NCI-H2081 (cell line): ENCODE measurements at places on chromosomes 12 and 14.

GRCh38 chr12:118361889-118362288 is 10.8 kb downstream of the TAOK3 start:
- DNase-seq: no peak

- DNase-seq: no peak
Observed at GRCh38 chr14:97106166-97106565, 309.0 kb downstream of the VRK1 start.

GRCh38 chr14:52043690-52044089 is 25.2 kb downstream of the NID2 start:
- no peak for DNase-seq

GRCh38 chr12:3105690-3106479 is 28.7 kb downstream of the TSPAN9 start:
- no peak for DNase-seq

- DNase-seq: peak; percentile 92
Observed at GRCh38 chr12:106840243-106840642, 65.8 kb downstream of the RIC8B start.

DNA sequence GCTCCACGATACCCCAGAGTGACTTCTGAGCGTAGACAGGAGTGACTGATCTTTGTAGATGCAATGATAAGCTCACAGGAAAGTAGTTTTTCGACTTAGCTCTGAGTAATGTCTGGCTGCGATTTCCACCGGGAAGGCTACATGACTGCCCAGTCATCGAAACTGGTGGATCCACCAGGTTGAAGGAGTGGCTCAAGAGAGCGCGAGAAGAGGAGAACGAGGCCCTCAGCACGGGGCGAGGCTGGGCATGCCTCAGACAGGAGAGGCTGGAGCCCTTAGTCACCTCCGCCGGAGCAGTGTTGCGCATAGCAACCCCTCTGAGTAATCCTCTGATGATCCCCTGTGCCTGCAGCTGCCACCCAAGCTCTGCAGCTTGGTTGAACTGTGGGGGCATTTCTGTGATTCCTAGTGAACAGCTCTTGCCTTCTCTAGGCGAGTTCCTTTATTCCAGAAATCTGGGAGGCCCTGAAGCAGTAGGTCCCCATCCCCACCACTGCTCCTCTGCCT is 25.6 kb downstream of the ELK3 start:
- no peak for DNase-seq

DNA sequence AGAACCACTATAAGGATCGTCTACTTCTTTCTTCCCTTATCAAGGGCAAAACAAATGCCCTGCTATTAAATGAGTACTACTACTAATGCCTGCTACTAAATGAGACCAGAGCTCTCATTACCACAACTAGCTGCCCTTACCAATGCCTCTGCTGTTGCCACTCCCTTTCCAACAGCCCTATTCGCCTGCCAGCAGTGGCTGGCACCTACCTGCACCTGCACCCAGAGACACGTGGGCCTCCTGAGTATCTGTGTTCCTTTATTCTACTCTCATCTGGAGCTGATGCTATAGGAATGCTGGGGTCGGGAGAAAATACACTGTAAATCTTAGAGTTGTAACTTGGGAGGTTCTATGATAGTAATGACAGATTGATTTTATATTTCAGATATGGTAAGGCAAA is 174.7 kb downstream of the SLC2A13 start:
- no peak for DNase-seq

- no peak for DNase-seq
Observed at GRCh38 chr14:63764103-63764502, 36.2 kb upstream of the SGPP1 start.

DNA sequence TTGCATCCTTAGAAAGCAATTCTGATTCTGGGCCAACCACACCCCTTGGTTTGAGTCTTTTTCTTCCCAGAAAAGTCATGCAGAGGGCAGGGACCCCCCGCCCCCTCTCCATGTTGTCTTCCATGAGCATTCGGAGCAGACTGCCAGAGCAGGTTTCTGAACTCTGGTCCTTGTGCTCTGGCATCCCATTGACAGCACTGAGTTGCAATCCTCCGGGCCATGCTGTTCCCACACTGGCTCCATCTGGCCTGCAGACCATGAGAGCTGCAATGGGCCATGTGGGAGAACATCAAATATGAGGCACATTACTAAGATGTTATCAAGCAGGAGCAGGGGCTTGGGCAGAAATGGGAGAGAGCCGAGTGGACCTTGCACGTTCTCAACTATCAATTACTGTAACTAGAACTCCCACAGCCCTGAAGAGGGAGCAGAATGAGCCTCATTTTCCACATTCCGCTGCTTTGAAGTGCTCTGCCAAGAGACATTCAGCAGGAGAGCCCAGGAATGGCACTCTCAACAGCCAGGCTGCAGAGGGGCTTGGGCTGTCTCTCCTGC is 157.4 kb downstream of the STXBP6 start:
- no peak for DNase-seq

DNA sequence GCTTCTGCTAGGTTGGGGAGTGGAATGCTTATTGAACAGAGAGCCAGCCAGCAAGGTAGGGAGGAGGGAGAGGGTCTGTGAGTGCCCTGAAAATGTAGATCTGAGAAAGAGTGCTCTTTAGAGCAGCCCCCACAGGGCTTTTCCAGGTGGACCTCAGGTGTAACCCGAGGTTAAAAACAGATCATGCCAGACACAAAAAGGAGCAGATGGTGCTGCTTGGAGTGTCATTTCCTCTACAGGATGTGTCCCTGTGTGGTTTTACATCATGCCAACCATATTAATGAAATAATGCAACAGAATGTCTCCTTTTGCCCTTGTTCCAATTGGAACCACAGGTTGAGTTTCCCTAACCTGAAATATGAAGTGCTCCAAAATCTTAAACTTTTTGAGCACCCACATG is 6.4 kb downstream of the SUSD6 start:
- DNase-seq: no peak

GRCh38 chr12:105391231-105391630 is 60.7 kb downstream of the C12orf75 start:
- no peak for DNase-seq

GRCh38 chr12:48863291-48863690 is 2.4 kb downstream of the RND1 start:
- DNase-seq: no peak

- DNase-seq: no peak
Observed at GRCh38 chr12:127896661-127897060, 370.3 kb upstream of the TMEM132C start.

GRCh38 chr12:19456176-19456575 is 16.9 kb downstream of the AEBP2 start:
- no peak for DNase-seq

GRCh38 chr12:26374934-26375680 is 179.7 kb downstream of the SSPN start:
- DNase-seq: no peak

- peak; percentile 15 for DNase-seq
Observed at GRCh38 chr14:51883232-51883631, 22.8 kb downstream of the GNG2 start.

DNA sequence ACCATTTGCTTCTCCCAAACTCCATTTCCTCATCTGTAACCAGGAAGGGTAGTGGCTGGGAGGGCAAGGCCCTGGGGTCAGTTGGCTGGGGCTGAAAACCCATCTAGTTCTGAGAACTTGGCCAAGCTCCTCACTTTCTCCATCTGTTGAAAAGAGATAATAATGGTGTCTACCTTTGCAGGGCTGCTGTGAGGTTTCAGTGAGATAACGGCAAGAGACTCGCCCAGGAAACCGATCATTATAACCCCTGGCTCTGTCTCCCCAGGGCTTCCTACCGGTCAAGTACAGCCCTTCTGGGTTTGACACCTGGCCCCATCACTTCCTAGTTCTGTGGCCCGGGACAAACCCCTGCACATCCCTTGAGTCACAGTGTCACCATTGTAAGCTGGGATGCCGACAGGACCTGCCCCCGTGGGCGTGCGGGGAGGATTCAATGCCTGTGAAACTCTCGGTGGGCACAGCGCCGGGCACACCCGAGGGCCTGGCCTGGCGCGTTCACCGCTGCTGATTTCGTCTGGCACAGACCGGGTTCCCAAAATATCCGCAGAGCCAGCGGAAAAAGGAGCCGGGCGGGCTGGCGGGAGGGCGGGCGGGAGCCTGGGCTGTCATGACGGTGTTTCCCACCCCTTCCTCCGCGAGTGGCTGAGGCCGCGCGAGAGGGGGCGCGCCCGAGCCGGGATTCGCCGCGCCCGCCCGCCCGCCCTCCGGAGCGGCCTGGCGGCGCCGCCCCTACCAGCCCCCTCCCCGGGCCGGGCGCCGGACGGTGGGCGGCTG is 4.4 kb downstream of the KMT5A start:
- DNase-seq: peak; percentile 63

- peak; percentile 18 for DNase-seq
Observed at GRCh38 chr12:7144414-7145120, 14.4 kb downstream of the CLSTN3 start.

DNA sequence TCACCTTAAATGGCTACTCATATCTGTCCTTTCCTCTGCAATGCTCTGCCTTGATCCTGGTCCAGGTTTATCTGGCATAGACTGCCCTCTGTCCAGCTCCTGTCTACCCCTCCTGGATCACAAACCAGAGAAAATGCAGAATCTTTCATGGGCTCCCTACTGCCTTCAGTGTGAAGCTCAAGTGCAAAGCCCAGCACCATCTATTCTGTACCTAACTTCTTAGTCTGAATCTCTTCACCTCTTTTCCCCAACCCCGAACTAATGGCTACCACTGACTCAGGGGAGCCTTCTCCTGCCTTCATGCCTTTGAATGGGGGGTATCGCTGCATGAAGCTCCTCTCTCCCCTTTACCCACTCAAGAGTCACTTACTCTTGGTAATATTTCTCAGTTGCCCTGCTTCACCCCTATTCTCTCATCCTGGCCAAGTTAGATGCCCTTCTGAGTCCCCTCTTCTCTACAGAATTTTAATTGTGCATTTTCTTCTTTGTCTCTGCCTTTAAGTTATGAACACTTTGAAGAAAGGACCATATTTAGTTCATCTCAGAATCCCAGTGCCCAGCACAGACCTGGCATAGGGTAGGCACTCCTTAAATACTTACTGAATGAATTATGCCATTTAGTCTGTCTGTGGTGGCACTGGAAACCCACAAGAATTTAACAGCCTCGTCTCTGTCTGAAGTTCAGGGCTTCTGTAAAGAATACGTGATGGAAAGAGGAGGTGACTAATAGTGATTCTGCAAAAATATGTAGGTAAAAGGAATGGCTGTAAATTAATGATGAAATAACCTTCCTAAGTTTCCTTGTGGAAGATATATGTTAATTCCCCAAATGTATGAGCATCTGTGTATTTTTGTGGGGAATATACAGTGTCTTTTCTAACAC is 191.3 kb upstream of the AMIGO2 start:
- DNase-seq: no peak

- no peak for DNase-seq
Observed at GRCh38 chr12:53044052-53044581, 5.7 kb upstream of the TNS2 start.

GRCh38 chr14:85487215-85487614 is 42.7 kb upstream of the FLRT2 start:
- no peak for DNase-seq

DNA sequence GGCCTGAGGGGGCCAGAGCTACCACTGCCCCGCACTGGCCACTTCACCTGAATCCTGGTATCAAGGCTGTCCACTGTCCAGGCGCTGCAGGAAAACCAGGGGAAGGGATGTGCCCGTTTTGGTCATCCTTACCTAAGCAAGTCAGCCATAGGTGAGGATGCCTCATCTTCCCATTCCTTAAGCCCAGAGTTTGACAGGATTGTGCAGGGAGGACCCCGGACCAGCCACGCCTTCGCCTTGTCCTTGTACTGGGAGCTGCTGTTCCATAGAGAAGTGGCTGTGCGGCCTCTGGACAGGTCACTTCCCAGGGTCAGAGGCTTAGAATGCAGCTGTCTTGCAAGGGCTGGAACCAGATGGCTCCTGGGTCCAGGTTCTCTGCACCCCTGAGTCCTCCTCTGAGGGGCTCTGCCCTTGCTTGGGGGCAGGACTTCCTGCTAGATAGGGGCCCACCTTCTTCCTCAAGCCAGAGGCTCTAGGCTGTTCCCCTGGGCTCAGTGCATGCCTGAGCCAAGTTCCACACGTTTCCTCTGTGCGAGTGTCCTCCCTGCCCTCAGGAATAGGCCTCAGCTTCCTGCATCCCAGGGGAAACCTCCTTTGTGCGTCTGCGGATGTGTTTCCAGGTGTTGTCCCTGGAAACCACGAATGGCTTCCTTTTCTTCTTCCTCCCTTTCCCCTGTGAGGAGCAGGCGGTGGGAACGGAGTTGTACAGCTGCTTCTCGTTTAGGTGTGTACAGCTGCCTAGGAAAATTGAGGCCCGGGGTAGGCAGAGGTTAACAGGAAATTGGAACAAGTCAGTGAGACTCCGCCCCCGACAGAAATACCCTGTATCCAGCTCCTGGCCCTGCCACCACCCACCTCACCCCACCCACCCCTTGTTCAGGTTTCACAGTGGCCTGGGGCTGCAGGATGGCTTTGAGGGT is 54.3 kb upstream of the RIN3 start:
- no peak for DNase-seq

DNA sequence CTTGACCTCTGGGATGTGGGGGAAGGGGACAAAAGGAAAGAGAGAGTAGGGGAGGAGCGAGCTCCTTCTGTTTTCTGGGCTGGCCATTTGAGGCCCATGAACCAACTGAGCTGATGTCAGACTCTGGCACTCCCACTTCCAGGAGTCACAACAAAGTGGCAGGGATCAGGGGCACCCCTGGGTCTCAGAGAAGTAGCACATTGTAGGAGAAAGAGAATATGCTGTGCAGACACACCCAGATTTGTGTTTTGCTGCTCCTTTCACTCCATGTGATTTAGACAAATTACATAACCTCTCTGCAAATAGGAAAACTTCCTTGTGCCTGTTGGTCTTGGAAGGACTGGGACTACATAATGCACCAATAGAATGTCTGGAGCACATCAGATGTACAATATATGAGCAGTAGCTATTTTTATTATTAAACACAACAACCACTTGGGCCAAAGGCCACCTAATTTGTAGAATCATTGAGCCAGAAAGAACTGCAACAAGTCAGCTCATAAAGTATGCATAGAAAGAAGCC is 265.5 kb downstream of the ZFP36L1 start:
- DNase-seq: no peak

GRCh38 chr12:76183459-76184186 is 99.1 kb upstream of the NAP1L1 start:
- DNase-seq: no peak

DNA sequence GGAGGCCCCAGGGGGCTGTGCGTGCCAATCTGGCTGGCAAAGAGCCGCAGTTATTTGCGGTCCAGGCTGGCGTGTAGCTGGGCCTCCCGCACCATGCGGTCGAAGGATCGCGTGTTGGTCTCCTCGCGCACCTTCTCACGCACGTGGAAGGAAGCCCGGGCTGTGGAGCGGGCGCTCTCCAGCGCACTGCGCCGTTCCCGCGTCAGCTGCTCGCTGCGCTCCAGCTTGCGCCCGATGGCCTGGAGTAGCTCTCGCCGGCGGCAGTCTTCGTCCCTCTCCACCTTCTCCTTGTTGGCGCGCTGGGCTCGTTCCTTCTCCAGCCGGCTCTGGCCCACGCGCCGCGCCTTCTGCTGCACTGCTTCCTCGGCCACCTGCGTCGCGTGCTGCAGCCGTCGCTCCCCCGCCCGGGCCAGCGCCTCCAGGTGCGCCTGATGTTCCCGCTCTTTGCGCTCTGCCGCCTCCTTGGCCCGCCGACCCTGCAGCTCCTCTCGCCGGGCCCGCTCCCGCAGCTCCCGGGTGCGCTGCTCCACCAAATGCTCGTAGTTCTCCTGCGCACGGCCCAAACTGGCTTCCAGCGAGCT is 3.1 kb downstream of the CCDC177 start:
- DNase-seq: no peak

- no peak for DNase-seq
Observed at GRCh38 chr12:117312770-117313169, 48.7 kb downstream of the NOS1 start.

GRCh38 chr12:93740751-93741150 is 63.6 kb downstream of the CRADD start:
- no peak for DNase-seq
